ENCODE measurements at places on chromosomes 4 and X. TPM values are rescaled to one million over a fixed set of nuclear protein-coding genes. Genes with fewer than 3 reads are reported as not detected.
A peak's percentile ranks its signal among the peaks of the same experiment; 100 is the strongest.

GRCh38 chr4:158824425-158825274 is 55.8 kb downstream of the FNIP2 start:
- no peaks in the 10 kb centered on the region for H3K27me3 ChIP-seq
- no peak overlapping the region for H3K4me3 ChIP-seq
- DNase-seq, result no peak

- no peaks in the 10 kb centered on the region for H3K4me1 ChIP-seq
- no peaks in the 10 kb centered on the region for H3K36me3 ChIP-seq
- no peak for DNase-seq
- H3K27me3 ChIP-seq, result peaks cover 24% of the 10 kb centered on the region
Measured at GRCh38 chrX:101595739-101596419, 21.9 kb downstream of the ARMCX6 start.

DNA sequence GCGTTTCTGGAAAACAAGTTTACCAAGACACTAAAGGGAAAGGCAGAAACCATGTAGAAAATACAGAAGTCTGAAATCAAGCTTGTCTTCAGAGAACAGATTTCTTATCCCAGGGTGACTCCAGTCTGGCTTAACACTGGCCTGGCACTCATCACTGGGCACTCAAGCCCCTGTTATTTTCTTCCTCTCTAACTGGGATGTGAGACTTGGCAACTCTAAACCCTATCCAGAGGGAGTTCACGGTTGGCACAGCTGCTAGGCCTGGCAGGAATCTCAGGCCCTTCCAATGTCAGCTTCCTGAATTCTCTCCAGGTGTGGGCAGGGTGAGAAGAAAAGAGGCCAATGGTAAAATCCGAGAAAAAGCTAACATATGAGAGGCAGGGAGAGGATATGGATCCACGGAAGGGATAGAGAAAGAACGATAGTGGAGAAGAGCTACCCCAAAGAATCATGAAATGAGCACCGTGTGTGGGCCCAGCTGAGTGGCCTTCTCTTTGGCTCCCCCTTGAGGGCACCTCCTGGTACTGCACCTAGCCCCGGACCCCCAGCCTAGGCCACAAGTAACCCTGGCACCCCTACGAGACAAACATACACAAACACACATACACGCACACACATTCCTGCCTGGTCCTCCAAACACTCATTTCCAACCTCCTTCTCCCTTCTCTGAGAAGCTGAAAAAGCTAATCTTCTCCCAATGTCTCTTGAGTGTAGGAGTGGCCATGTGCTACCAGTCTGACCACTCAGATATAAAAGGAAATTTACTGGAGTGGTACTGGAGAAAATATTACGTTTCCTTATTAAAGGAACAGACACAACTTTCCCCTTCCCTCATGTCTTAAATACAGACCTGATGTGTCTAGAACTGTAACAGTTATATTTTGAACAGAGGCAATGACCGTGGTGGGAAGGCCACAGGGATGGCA is 16.6 kb upstream of the PTCHD1 start:
- no peak overlapping the region for H3K27ac ChIP-seq
- H3K4me3 ChIP-seq, result no peak overlapping the region
- DNase-seq, result peak; percentile 32
- H3K36me3 ChIP-seq, result no peaks in the 10 kb centered on the region

GRCh38 chrX:308821-309520 is 9.6 kb downstream of the GTPBP6 start:
- H3K4me1 ChIP-seq, result no peaks in the 10 kb centered on the region
- no peak overlapping the region for H3K4me3 ChIP-seq
- no peak overlapping the region for H3K27ac ChIP-seq
- no peak for DNase-seq
- peaks cover 32% of the 10 kb centered on the region for H3K36me3 ChIP-seq
- no peaks in the 10 kb centered on the region for H3K27me3 ChIP-seq

- no peaks in the 10 kb centered on the region for H3K4me1 ChIP-seq
- no peak for DNase-seq
- no peaks in the 10 kb centered on the region for H3K36me3 ChIP-seq
Measured at GRCh38 chrX:133045986-133046385, 50.9 kb downstream of the USP26 start.

- no peaks in the 10 kb centered on the region for H3K4me1 ChIP-seq
- H3K27me3 ChIP-seq, result no peaks in the 10 kb centered on the region
- no peak overlapping the region for H3K4me3 ChIP-seq
- H3K36me3 ChIP-seq, result no peaks in the 10 kb centered on the region
Measured at GRCh38 chr4:135949931-135950330, 1582.4 kb downstream of the PCDH18 start.

- no peak for DNase-seq
- H3K4me1 ChIP-seq, result no peaks in the 10 kb centered on the region
- H3K36me3 ChIP-seq, result no peaks in the 10 kb centered on the region
- H3K4me3 ChIP-seq, result no peak overlapping the region
- H3K27me3 ChIP-seq, result peaks cover 3% of the 10 kb centered on the region
Measured at GRCh38 chrX:45527834-45528233, 327.2 kb upstream of the DIPK2B start.

GRCh38 chr4:127856813-127857447 is 23.8 kb upstream of the PLK4 start:
- H3K27me3 ChIP-seq, result no peaks in the 10 kb centered on the region
- no peak for DNase-seq
- peaks cover 56% of the 10 kb centered on the region for H3K36me3 ChIP-seq
- H3K4me3 ChIP-seq, result no peak overlapping the region
- H3K27ac ChIP-seq, result no peak overlapping the region

DNA sequence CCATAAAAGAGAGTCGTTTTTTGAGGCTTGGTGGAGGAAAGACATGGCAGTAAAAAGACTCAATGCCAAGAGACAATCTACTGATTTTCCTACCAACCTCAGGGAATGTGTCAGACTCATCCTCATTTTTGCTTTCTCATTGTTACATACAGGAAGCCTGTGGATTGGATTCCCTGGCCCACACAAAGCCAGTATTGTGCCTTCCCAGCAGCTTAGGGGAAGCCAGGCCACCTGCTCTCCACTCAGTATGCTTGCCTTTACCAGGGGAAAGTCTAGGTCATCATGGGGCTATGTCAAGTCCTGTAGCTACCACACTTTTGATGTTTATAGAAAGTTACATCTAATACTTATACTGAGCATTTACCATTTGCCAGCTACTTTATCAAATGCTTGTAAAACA is 11.0 kb downstream of the BMX start:
- H3K4me3 ChIP-seq, result no peak overlapping the region
- no peak for DNase-seq
- H3K4me1 ChIP-seq, result no peaks in the 10 kb centered on the region
- no peak overlapping the region for H3K27ac ChIP-seq
- peaks cover 3% of the 10 kb centered on the region for H3K27me3 ChIP-seq

GRCh38 chrX:129808158-129808828 is 28.5 kb downstream of the SASH3 start:
- peaks cover 10% of the 10 kb centered on the region for H3K36me3 ChIP-seq
- no peaks in the 10 kb centered on the region for H3K27me3 ChIP-seq
- peaks cover 19% of the 10 kb centered on the region for H3K4me1 ChIP-seq
- H3K4me3 ChIP-seq, result no peak overlapping the region

GRCh38 chr4:144674711-144675110 is 28.8 kb downstream of the HHIP start:
- no peaks in the 10 kb centered on the region for H3K27me3 ChIP-seq
- no peak for DNase-seq
- no peaks in the 10 kb centered on the region for H3K36me3 ChIP-seq
- H3K27ac ChIP-seq, result no peak overlapping the region
- H3K4me1 ChIP-seq, result no peaks in the 10 kb centered on the region
- H3K4me3 ChIP-seq, result no peak overlapping the region

DNA sequence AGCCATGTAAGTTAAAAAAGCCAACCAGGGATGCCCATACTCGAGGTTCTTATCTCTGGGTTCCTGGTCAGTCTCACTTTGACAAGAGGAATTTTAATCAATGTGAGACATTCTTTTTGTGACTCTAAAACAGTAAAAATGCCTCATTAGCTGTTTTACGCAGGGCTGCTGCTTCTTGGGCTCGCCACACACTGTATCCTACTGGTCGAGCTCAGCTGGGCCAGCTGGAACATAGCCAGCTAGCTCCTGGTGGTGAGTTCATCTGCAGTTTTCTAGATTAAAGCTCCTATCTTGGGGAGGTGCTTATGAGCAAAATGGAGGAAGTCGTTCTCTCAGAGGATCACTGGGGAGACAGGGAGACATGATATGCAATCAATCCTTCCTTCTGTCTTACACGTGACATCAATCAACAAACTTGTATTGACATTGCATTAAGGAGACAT is 55.9 kb upstream of the LEF1 start:
- no peak overlapping the region for H3K4me3 ChIP-seq
- H3K4me1 ChIP-seq, result peaks cover 3% of the 10 kb centered on the region
- no peak for DNase-seq
- no peaks in the 10 kb centered on the region for H3K27me3 ChIP-seq

DNA sequence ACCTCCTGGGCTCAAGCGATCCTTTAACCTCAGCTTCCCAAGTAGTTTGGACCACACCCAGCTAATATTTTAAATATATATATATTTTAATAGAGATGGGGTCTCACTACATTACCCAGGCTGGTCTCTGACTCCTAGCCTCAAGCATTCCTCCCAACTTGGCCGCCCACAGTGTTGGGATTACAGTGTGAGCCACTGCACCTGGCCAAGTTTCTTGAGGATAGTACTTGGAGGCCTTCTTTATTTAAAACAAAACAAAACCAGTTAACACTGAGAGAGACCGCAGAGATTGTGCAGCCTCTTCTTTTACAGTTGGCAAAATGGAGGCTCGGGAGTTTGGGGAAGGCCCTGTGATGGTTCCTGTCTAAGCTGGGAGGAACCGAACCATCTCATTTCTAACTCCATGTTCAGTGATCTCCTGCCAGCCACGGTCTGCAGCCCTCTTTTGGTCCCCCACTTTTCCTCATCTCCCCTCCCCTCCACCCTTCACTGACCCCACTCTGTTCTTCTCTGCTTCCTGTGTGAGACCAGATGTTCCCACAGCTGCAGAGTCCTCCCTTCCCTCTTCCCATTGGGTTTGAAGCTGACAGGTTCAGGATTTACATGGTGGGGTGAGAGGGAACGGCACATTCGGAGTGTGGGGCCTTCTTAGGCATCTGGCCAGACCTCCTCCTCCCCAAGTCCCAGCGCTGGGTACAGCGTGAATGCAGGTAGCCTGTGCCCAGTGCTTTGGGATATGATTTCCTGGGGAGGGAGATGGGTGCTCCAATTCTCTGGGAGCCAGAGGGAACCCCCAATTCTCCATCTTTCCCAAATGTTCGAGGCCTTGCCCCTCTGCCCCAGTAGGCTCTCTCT is 1.4 kb upstream of the SORCS2 start:
- H3K4me3 ChIP-seq, result no peak overlapping the region
- no peaks in the 10 kb centered on the region for H3K36me3 ChIP-seq
- H3K4me1 ChIP-seq, result peaks cover 2% of the 10 kb centered on the region
- H3K27ac ChIP-seq, result no peak overlapping the region
- DNase-seq, result no peak

DNA sequence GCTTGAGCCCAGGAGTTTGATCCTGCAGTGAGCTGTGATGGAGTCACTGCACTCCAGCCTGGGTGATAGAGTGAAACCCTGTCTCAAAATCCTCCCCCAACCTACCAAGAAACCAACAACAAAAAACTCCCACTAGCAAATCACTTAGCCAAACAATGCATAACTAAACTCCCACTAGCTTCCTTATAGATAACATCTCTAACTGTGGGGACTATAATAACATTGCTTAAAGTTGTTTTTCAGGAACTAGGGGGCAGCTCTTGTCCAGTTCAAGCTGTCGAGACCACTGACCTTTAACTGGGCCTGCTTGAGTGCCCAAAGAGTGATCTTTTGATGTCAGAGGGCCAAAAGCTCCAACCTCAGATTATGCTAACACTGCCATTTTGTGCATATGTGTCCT is 81.7 kb downstream of the FREM3 start:
- H3K27ac ChIP-seq, result no peak overlapping the region
- H3K27me3 ChIP-seq, result no peaks in the 10 kb centered on the region
- DNase-seq, result no peak
- H3K4me1 ChIP-seq, result no peaks in the 10 kb centered on the region

DNA sequence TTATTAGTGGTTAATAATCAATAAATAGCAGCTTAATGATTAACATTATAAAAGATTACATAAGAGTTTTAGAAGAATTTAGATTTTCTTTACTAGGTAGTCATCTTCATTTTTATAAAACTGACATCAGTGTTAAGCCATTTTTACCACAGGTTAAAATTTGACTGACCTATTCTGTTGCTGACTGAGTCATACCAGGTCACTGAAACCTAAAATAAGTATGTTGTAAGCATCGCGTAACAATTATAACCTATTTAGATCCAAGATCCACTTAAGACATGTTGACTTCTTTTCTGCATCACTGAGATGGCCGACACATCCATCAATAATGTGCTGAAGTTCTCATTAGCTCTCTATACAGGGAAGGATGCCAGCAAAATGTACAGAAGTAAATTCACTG is 36.7 kb downstream of the ARX start:
- peaks cover under 1% of the 10 kb centered on the region for H3K36me3 ChIP-seq
- no peaks in the 10 kb centered on the region for H3K4me1 ChIP-seq
- H3K4me3 ChIP-seq, result no peak overlapping the region
- no peak for DNase-seq
- H3K27me3 ChIP-seq, result no peaks in the 10 kb centered on the region

DNA sequence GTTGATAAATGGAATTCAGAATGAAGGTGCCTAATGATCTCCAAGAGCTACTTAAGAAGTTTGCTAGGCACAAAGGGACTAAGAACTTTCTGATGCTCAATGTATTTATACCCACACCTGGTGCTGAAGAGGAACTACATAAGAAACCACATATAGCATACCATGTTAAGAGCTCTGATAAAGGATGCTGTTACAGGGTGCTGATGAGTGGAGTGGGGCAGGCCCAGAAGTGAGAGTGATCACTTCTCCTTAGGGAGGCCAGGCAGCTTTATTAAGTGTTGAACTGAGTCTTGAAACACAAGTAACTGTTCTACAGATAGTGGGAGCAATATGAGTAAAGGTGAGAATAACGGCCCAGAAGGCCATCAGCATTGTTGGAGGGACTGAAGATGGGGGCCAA is 68.3 kb upstream of the CHRDL1 start:
- H3K4me1 ChIP-seq, result no peaks in the 10 kb centered on the region
- H3K36me3 ChIP-seq, result no peaks in the 10 kb centered on the region
- no peak overlapping the region for H3K4me3 ChIP-seq

DNA sequence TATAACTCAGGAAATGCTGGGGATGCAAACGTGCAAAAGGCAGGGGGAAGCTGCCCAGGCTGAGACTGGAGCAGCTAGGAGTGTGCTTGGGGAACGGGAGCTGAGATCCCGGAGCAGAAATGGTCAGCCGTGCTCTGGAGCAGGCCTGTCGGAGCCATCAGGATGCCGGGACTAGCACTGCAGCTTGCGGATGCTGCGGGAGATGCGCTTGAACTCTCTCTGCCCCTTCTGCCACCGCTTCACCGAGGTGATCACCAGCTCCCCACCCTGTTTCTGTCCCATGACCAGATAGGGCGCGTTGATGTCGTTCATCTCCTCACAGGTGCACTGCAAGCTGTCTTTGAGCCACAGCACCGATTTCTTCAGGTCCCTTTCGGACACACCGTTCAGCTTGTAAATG is 7.6 kb downstream of the SFRP2 start:
- no peaks in the 10 kb centered on the region for H3K4me1 ChIP-seq
- H3K27me3 ChIP-seq, result peaks cover 32% of the 10 kb centered on the region
- no peak overlapping the region for H3K4me3 ChIP-seq
- H3K36me3 ChIP-seq, result peaks cover 11% of the 10 kb centered on the region
- no peak for DNase-seq

The NALF2 gene
- total RNA-seq, result not detected

The RHOH gene
- total RNA-seq, result 249 TPM

The SPANXN4 gene
- total RNA-seq, result not detected

The PNMA6A gene
- 0.55 TPM for total RNA-seq

All from naive thymus-derived CD8-positive, alpha-beta T cell (primary cell).